ENCODE measurements at places on chromosomes 16 and 17. TPM values are rescaled to one million over a fixed set of nuclear protein-coding genes. Genes with fewer than 3 reads are reported as not detected.

- no peak for DNase-seq
Observed at GRCh38 chr17:77428020-77428748, 287.4 kb downstream of the SEC14L1 start.

GRCh38 chr16:27107185-27107592 is 40.5 kb downstream of the C16orf82 start:
- no peak for DNase-seq

DNA sequence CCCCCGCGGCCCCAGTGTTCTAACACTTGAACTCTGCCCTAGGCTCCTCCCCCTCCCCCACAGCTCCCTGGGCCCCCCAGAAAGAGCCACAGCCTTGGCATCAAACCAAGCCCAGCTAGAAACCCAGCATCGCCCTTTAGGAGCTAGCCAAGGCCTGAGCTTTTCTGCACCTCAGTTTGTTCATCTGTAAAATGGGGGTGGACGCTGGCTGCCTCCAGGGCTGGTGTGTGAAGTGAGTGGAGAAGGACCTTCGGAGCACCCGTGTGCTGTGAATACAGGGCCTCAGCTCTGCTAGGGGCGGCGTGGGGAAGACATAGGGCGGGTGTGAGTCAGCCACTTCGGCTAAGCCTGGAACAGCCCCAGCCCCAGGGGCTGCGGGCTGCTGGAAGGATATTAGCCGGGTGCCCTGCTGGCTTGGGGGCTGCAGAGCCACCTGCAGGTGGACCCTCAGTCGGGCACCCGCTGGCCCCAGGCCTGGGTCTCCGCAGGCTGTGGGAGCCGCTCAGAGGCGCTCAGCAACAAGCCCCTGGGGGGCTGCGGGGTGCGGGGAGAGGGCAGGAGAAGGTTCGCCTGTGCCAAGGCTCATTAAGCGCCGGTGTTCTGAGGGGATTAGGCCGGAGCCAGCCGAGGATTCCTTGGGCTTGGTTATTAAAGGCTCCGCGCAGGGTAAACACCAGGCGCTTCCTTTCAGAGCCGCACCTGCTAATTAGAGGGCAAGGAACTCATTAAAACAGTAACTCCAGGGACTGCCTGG is 217.0 kb upstream of the CIBAR2 start:
- DNase-seq, result no peak

- no peak for DNase-seq
Observed at GRCh38 chr17:47822785-47823184, 1.2 kb upstream of the OSBPL7 start.

- no peak for DNase-seq
Observed at GRCh38 chr17:82944990-82945389, 105.2 kb upstream of the ZNF750 start.

GRCh38 chr17:34364751-34365150 is 1.7 kb upstream of the CCL1 start:
- no peak for DNase-seq

- no peak for DNase-seq
Observed at GRCh38 chr16:49365711-49366509, 7.7 kb upstream of the C16orf78 start.

DNA sequence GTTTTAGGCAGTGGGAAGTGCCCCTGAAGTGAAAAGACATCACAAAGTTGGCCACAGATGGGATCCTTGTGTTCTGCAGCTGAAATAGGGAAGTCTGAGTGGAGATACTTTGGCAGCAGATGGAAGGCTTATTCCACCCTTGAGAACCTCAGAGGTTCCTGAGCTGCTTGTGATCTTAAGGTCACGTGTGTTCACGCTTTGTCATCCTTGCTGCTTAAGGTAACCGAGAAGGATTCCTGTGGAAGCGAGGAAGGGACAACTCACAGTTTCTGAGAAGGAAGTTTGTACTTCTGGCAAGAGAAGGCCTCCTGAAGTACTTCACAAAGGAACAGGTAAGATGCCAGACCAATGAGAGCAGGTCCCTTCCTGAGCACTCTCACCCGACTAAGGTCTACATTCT is 12.2 kb downstream of the ADAP2 start:
- no peak for DNase-seq

- no peak for DNase-seq
Observed at GRCh38 chr17:740240-741017, 8.0 kb downstream of the TLCD3A start.

GRCh38 chr17:74554909-74555308 is 9.0 kb upstream of the CD300C start:
- DNase-seq, result no peak

DNA sequence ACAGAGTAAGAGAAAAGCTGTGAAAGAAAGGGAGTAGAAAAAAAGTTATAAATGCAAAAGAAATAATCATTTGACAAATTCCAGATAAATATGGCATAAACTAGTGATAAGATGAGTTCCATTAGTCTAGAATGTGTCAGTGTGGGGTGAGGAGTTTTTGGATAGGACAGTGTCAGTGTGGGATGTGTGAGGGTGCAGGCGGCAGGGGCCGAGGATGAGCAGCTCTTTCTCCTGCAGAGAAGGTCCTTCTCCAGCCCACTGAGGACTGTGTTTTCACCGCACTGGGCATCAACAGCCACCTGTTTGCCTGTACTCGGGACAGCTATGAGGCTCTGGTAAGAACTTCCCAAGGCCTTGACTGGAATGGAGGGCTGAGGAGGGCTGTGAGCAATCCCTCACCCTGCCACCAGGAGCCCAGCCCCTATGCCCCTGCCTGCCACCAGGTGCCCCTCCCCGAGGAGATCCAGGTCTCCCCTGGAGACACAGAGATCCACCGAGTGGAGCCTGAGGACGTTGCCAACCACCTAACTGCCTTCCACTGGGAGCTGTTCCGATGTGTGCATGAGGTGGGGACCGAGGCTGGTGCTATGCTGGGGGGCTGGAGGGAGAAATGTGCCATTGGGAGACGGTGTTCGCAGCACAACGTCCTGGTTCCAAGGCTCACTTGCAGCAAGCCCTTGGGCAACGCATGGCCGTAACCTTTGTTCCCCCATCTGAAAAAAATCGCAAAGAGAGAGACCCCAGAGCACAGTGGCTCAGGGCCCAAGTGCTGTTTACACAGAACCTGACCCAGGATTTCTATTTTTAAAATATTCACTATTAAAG is 13.1 kb downstream of the RAPGEFL1 start:
- DNase-seq, result no peak

DNA sequence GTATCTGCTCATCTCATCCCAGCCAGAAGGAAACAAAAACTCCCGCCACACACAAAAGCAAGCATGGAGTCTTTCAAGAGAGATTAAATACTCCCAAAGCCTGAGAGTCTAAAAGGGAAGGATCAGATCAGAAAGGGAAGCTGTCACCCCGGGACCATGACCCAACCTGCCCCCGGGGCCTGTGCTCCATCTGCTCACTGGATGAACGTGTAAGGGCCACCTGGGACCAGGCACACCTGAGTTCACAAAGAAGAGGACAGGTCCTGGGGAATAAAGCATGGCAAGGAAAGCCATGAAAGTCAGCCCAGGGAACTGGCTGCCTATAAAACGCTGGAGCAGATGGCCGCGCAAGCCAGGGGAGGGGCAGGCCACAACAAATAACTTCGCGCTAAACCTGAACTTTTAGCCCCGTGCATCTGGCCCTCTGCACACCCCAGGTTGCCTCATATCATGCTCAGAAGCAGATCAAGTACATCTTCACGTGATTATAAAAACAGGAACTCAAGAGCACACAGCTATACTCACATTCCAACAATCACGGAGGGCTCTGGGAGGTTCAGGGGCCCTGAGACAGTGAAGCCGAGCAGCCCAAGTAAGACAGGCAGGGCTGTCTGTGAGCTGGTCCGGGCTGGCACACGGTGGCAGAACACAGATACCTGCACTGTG is 3.4 kb downstream of the TMEM11 start:
- no peak for DNase-seq

DNA sequence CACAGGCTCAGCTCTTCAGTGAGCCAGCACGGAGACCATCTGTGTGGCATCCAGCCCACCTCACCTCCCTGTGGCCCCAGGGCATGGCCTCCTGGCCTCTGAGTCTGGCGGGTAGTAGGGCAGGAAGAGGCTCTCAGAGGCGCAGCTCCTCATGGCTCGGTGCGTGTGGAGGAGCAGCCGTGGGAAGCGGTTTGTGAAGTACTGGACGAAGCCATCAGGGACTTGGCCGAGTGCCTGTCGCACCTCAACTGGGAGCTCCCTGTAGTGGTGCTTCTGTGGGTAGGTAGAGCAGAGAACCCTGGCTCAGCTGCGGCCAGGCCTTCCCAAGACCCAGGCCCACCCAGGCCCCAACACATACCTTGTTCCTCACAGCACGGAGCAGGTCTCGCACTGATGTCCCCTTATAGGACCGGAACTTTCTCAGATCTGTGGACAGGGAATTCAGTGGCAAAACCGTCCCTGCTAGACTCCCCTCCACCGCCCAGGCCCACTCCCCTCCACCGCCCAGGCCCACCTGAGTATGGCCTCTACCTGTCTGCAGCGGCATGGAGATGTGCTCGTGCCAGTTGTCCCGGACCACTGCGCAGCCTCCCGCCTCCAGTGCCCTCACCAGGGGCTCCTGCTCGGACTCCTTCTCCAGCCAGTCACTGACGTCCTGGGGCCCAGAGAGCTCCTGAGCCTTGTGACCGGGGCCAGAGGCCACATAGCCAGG is 12.2 kb downstream of the PLK1 start:
- DNase-seq, result no peak

DNA sequence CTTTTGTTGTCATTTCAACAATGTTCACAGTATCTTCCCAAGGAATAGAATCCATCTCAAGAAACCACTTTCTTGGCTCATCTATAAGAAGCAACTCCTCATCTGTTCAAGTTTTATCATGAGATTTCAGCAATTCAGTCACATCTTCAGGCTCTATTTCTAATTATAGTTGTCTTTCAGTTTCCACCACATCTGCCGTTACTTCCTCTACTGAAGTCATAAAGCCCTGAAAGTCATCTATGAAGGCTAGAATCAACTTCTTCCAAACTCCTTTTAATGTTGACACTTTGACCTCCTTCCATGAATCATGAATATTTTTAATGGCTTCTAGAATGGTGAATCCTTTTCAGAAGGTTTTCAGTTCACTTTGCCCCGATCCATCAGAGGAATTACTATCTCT is 102.1 kb downstream of the CDH13 start:
- no peak for DNase-seq

GRCh38 chr17:56367366-56367765 is 214.1 kb downstream of the ANKFN1 start:
- no peak for DNase-seq

GRCh38 chr16:57000271-57001025 is 11.1 kb downstream of the NLRC5 start:
- no peak for DNase-seq

- no peak for DNase-seq
Observed at GRCh38 chr17:5986644-5987043, 83.5 kb upstream of the WSCD1 start.

- no peak for DNase-seq
Observed at GRCh38 chr16:62105244-62105643, 69.0 kb upstream of the CDH8 start.

DNA sequence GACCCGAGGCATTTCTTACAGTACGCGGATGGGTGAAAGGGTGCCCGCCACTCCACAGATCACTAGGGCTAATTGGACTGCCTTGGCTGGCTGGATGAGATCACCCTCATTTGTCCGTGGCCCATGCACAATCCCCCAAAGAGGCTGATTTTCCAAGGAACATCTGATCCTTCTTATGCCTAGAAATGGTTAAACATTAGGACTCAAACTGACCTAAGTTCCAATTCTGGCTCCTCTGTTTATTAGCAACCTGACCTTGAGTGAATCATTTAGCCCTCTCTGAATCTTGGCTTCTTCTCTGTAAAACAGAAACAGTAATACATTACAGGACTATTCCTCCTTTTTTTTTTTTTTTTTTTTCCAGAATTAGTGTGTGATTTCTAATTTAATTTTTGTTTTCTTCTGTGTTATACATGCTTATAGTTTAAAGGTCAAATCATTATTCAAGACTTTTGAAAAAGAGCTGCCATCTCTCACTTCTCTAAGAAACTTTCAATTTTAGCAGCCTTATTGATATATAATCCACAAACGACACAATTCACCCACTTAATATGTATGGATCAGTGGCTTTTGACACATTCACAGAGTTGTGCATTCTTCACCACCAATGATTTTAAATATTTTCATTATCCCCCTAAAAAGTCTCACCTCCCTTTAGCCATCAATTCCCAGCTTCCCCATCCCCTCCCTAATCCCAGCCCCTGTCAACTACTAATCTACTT is 45.4 kb upstream of the TMEM132E start:
- no peak for DNase-seq

DNA sequence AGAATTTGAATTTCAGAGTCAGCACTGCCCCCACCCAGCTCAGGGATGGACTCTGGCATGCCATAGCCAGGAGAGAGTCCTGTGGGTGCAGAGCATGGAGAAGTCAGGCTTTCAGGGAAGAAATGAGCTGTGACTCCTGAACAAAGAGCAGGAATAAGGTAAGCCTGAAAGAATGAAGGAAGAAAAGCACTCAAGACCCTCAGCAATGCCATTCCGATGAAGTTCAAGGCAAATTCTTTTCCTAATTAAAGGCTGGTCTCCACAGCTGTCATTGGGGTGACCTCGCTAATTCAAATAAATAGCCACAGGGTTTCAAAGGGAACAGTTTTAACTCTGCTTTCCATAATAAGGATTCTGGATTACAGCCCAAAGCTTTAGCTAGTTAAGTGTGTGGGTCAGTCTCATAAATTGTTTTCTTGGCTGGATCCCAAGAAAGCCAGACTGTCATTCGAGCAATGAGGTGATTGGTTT is 31.7 kb downstream of the TOM1L2 start:
- no peak for DNase-seq

The CD300A gene
- 4.8 TPM for total RNA-seq

The KRTAP4-9 gene
- not detected for total RNA-seq

The NME2 gene
- 440 TPM for total RNA-seq

The CDH11 gene
- 61.5 TPM for total RNA-seq

The EPN3 gene
- total RNA-seq, result not detected

The OTOA gene
- 1.2 TPM for total RNA-seq

The GALNS gene
- 26.1 TPM for total RNA-seq

The ZFHX3 gene
- 11.8 TPM for total RNA-seq

The MAP1LC3B gene
- total RNA-seq, result 103 TPM

The LHX1 gene
- total RNA-seq, result not detected

The TEDC2 gene
- total RNA-seq, result not detected
